ENCODE measurements at places on chromosomes 6 and 20. TPM values are rescaled to one million over a fixed set of nuclear protein-coding genes. Genes with fewer than 3 reads are reported as not detected.

LTB gene
- not detected for total RNA-seq

MYBL2 gene
- total RNA-seq = 0.34 TPM

IRF4 gene
- total RNA-seq = under 0.01 TPM

LPA gene
- total RNA-seq = not detected

MTO1 gene
- 39.0 TPM for total RNA-seq

AKAP7 gene
- 2.7 TPM for total RNA-seq

PI3 gene
- total RNA-seq = 217 TPM

DEFB132 gene
- not detected for total RNA-seq

TEAD3 gene
- 6.5 TPM for total RNA-seq

GPR6 gene
- not detected for total RNA-seq

POPDC3 gene
- 10.9 TPM for total RNA-seq

CCN2 gene
- 53.6 TPM for total RNA-seq

CALHM6 gene
- 0.68 TPM for total RNA-seq

THEMIS gene
- total RNA-seq = not detected

CST1 gene
- not detected for total RNA-seq

DEFB127 gene
- not detected for total RNA-seq

OVOL2 gene
- total RNA-seq = 11.0 TPM

ARG1 gene
- total RNA-seq = under 0.01 TPM

DLL1 gene
- 6.1 TPM for total RNA-seq

GPSM3 gene
- total RNA-seq = 1.0 TPM

SLC35F1 gene
- under 0.01 TPM for total RNA-seq

SPATA2 gene
- 1.7 TPM for total RNA-seq

PRL gene
- not detected for total RNA-seq

GATA5 gene
- total RNA-seq = not detected

NECAB3 gene
- 8.2 TPM for total RNA-seq

SLC16A10 gene
- total RNA-seq = not detected

CLPSL2 gene
- not detected for total RNA-seq

CLVS2 gene
- total RNA-seq = not detected

PKIB gene
- 3.3 TPM for total RNA-seq

OR12D3 gene
- not detected for total RNA-seq

DLK2 gene
- total RNA-seq = 4.8 TPM

CUL9 gene
- total RNA-seq = 54.0 TPM

DTNBP1 gene
- 10.3 TPM for total RNA-seq

KHDC1L gene
- total RNA-seq = not detected

ADISSP gene
- 16.1 TPM for total RNA-seq

PRICKLE4 gene
- total RNA-seq = 1.1 TPM

MCUR1 gene
- 23.2 TPM for total RNA-seq

TTLL9 gene
- not detected for total RNA-seq

NCOA5 gene
- 8.5 TPM for total RNA-seq

HCK gene
- total RNA-seq = not detected

TMX4 gene
- 10.6 TPM for total RNA-seq

CD40 gene
- 13.8 TPM for total RNA-seq

FAXC gene
- total RNA-seq = 1.0 TPM

DDO gene
- not detected for total RNA-seq

PGC gene
- total RNA-seq = not detected

ABHD16B gene
- not detected for total RNA-seq

OR2H1 gene
- not detected for total RNA-seq

Data from nasal cavity respiratory epithelium epithelial cell of viscerocranial mucosa (primary cell).